ENCODE measurements at places on chromosomes 5 and 9.

DNA sequence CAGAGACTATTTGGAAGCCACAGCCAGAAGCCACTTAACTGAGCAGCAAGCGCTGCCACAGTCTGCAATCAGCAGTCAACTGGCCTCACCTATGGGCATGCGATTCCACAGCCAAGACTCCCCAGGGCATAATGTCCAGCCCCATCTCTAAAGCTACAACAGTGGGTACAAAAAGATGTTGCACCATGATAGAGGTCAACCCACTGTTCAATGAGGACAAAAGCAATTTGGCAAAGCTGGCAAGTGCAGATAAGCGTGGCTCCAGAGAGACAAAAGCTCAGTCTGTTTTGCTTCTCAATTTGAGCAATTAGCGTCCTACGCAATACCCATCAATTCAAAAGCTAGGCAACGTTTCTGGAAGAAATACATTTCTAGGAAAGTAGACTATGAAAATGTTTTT lies 3.2 kb downstream of the TAS2R1 start:
- no peak for DNase-seq

GRCh38 chr9:33350310-33350709 lies 52.1 kb downstream of the AQP7 start:
- DNase-seq = no peak

DNA sequence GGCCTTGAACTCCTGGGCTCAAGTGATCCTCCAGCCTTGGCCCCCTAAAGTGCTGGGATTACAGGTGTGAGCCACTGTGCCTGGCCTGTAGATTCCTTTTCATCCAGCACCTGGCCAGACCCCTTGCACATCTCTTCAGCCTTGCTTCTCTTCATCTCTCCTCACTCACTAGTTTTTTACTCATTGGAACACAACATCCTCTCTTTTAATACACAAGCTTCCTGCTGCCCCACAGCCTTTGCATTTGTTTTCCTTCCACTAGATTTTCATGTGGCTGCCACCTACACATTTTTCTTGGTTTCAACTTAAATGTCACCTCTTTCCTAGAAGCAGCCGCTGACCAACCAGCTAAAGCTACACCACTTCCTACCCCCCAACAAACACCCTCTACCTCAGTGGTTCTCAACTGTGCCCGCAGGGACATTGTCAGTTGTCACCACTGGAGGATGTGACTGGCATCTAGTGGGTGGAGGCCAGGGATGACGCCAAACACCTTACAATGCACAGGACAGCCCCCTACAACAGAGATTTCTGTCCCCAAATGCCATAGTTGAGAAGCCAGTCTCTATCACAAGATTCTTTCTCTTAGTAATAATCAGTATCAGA lies 33.7 kb downstream of the HAVCR1 start:
- DNase-seq = peak; percentile 88

- peak; percentile 62 for DNase-seq
Observed at GRCh38 chr5:123438244-123438643, 15.0 kb upstream of the CEP120 start.

DNA sequence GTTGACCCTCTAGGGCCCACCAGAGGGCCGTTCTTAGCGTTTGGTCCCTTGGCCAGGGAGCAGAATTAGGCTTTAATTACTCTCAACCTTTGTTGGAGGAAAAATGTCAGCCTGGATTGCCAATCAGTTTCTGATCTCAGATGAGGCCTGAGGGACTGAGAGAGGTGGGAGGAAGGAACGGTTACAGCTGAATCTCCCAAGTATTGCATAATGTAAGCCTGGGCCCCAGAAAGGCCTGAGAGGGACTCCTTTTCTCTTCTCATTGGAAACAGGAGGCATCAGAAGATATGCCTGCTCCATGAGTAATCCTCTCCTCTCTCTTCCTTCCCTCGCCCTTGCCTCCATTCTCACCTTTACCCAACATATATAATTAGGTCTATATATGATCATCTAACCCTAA lies 105.7 kb downstream of the INSYN2B start:
- DNase-seq = no peak

GRCh38 chr5:169374761-169375160 lies 73.8 kb upstream of the SLIT3 start:
- no peak for DNase-seq

DNA sequence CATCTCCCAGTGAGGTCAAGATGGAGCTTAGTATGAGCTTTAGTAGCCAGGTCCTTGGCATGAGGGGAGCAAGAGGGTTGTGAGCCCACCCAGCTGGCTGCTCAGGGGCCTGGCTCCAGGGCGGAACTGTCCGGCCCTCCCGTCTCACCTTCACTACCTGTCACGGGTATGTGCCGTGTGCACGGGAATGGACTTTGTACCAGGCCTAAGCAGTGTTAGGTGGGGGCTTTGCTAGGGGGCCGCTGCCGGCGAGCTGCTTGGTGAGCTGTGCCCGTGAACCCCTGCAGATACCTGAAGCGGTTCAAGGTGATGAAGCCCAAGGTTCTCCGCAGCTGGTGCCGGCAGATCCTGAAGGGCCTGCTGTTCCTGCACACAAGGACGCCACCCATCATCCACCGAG lies 46.7 kb downstream of the WNK2 start:
- DNase-seq = no peak

GRCh38 chr9:30964332-30964731 lies 1420.1 kb upstream of the ACO1 start:
- no peak for DNase-seq

DNA sequence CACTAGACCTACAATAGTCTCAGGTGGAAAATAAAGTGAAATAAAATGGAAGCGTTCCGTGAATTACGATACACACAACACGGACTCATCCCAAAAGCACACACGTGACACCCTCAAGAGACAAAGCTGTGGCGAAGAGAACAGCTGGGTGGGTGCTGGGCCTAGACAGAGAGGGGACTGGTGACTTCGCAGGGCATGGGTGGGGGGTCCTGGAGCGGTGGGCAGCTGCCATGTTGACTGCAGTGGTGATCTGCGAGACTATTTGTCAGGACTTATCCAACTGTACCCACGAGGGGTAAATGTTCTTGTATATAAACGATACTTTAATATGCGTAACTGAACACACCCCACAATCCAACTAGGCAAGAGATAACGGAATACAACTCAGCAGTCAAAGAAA lies 52.0 kb downstream of the GOLM1 start:
- no peak for DNase-seq

GRCh38 chr5:34656700-34657273 lies 659 bp downstream of the RAI14 start:
- DNase-seq = no peak

DNA sequence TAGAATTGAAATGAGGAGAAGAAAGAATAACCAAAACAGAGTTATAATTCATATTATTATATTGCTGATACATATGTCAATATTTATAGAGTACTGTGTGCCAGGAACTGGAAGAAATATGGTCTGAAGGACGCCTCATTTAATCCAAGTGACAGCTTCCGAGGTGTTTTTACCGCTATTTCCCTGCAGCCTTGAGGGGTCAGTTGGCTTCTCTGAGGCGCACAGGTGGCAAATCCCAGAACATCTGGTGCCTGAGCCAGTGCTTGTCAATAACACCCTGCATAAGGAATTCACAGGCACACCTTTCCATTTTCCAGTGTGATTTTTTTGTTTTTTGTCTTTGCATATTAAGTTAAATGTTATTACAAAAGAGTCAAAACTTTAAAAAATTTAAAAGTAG lies 43.3 kb upstream of the CTSL start:
- no peak for DNase-seq

DNA sequence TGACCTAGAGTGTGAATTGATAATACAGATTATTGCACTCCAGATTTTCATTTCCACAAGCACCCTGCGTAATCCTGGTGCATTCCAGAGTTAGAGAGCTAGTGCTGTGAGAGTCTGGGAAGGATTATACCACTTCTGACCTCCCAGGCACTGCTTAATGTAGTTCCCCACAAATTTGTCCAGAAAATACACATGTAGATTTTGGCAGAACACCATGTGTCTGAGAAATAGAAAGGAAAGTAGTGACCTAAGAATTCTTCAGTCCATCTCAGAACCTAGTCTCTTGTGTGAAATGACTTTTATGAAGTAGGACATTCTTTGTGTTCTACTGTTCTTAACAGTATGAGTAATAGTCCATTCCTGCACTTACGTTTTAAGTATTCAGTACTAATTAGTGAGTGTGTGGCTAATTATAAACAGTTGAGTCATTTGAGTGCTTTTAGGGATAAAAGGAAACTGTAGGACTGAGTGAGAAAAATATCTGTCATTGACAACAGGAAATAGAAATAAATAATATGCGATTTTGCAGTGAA lies 27.8 kb upstream of the PTPDC1 start:
- no peak for DNase-seq

- DNase-seq = peak; percentile 11
Observed at GRCh38 chr9:3441197-3441816, 84.5 kb downstream of the RFX3 start.

- no peak for DNase-seq
Observed at GRCh38 chr5:180599590-180599914, 8.3 kb upstream of the SCGB3A1 start.

DNA sequence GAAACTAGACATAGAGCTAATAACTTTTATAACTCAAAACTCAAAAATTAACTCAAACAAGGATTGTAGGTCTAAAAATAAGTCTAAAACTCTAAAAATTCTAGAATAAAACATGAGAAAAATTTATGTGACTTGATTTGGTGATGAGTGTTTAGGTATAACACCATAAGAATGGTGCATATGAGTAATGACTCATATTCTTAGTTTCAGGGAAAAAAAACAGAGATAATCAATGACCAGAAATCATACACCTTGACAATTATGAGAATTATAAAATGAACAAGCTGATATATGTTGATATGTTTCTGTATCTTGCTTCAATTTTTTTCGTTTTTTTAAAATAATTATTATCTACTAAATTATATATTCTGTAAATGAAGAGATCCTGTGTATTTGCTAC lies 541.2 kb downstream of the PTPRD start:
- DNase-seq = no peak

DNA sequence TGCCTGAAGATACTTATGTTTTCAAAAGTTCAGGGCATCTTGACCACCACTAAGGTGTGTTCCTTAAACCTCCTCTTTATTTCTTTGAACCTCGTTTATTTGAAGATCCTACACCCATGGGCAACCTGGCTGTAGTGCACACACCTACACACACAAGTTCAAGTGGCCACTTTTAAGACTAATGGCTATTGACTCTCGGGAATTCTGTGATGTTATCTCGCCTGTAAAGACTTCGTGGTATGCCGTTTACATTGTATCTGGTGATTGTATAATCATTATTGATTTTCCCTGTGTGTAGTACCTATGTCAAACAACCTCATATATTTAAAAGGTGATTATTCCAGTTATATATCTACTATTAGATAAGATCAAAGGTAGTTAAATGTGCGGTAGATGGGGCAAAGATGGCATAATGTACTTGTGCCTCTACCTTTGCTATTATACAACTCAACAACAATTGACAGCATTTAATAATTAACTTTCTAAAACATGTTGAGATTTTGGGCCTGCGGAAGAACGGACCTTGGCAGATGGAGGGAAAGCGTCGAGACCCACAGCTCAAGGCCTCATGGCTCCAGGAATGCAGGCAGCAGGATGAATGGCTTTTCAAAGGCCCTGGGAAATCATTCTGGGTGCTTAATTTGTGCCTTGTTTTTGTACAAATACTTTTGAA lies 51.4 kb upstream of the IRX2 start:
- no peak for DNase-seq

GRCh38 chr9:75889577-75889976 lies 896 bp upstream of the PCSK5 start:
- no peak for DNase-seq

- DNase-seq = no peak
Observed at GRCh38 chr9:71921190-71921814, 9.9 kb downstream of the C9orf85 start.

DNA sequence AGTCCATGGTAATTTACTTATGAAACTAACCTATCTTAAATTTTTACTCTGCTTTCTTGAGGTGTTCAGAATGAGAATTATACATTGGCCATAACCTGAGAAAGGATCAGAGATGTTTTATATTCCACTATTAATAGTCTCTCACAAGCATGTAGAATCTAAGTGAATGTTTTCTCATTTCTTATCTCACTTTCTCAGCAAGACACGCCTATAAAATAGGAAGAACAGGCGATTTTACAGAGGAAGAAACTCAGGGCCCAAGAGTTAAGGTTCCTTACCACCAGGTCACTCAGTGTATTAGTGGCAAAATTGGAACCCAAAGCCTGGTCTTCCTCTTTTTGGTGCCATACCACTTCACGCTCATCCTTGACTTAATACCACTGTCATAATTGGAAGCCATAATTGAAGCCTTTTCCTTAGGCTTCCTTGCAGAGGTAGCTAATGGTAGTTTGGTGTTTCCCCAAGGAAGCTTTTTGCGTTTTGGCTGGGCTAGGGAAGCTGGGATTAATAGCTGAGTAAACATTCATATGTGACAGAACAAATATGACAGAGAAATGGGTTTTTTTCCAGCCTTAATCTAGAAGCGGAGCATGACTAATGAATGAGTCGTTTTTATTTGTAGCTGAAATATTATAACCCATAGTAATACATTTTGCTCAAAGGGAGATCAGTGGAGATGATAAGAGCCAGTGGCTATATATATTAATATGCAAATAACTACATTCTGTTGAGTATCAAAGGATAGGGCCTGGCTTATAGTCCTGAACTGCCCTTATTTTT lies 16.9 kb downstream of the HMGXB3 start:
- DNase-seq = no peak

Data from T-helper 2 cell treated with Interferon-gamma antibody and Interleukin-4, amounts not matched to agents 5 μg/mL and 100 μg/mL, for 36 hours (primary cell).